Naive thymus-derived CD4-positive, alpha-beta T cell (primary cell): ENCODE measurements at places on chromosomes 7 and 10. TPM values are rescaled to one million over a fixed set of nuclear protein-coding genes. Genes with fewer than 3 reads are reported as not detected.

Gene ABCA13
- total RNA-seq: not detected in 2 replicates

GRCh38 chr10:21757185-21757901 is 223.3 kb downstream of the MLLT10 start:
- DNase-seq: no peak

Gene TMEM178B
- 0.10 TPM for total RNA-seq

GRCh38 chr7:149009527-149009926 is 18.8 kb downstream of the PDIA4 start:
- no peak for DNase-seq

DNA sequence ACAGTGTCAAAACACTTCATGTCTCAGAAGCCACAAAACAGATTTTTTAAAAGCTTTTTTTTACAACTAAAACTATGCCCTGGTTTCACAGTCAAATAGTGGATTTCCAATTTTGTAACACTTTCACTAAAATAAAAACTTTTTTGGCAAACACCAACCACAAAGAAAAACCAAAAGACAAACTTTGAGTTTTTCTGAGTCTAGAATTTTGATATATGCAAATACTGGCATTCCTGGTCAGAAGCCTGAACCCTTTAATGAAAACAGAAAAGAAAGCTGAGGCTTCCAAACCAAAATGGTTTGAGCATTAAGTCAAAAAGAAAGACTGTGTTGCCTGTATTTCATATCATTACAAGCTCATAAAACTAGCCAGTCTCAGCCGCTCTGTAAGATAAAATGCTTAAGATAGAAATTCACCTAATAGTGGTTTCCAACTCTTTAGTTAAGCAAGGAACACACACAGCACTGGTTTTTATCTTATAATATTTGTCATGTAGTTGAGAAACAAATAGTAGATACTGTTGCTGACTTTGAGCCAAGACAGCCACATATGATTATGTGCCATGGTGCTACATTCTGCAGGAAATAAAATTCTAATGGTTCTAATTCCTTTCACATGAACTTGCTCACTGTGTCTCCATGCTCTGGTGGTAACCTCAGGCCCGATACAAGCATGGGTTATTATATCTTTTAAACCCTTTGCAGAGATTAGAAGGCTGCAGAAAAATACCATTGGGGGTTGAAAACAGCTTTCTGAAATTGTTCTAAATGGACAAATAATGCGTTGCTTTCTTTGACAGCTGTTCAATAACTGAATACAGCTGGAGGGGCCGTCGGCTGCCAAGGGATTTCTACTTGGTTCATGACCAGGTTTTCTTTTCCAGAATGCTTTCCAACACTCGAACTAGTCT is 49.4 kb downstream of the FAM171A1 start:
- DNase-seq: no peak

Gene AUTS2
- 4.2 and 5.3 TPM in 2 replicates for total RNA-seq

Gene PRLHR
- not detected for total RNA-seq

- no peak for DNase-seq
These were observed 41.8 kb downstream of the ZCCHC24 start for GRCh38 chr10:79403441-79404230.

GRCh38 chr7:124032369-124033094 is at the start of gene TMEM229A:
Gene TMEM229A, minus strand, starts transcription at chr7:124033067. Its CDS starts 64 bp downstream, at chr7:124033003.
- DNase-seq: no peak

DNA sequence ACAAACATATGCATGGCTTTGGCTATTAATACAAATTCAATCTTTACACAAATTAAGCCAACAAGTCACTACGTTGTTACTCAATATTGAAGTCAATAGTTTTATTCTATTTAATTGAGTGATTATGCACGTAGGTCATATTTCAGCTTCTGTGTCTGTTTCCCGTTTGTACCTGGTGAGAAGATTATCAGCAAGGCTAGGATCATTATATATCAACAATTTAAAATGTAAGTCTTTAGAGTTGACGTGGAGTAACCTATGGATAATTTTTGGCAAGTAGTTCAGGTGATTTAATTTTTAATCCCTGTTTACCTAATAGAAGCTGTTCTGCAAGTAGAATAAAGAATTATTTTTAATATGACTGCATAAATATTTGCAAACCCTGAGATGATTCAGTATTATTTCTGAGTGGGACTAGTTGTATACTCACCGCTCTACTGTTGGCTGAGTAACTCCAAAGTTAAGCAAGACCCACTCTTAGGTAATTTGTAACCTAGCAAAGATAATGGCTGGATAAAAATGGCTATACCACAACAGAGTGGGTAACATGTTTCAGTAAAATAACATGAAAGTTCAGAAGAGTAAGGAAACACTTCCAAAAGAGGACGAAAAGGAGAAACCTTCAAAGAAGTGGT is 161.0 kb downstream of the HGF start:
- DNase-seq: no peak

Gene GRB10
- total RNA-seq: 2.7 and 3.4 TPM in 2 replicates

- DNase-seq: no peak
These were observed 26.5 kb upstream of the HIBADH start for GRCh38 chr7:27689150-27689549.

Gene ANKRD61
- total RNA-seq: not detected

GRCh38 chr10:11742779-11743298 is 657 bp downstream of the ECHDC3 start:
- DNase-seq: no peak

Gene SPDYE9
- total RNA-seq: not detected

DNA sequence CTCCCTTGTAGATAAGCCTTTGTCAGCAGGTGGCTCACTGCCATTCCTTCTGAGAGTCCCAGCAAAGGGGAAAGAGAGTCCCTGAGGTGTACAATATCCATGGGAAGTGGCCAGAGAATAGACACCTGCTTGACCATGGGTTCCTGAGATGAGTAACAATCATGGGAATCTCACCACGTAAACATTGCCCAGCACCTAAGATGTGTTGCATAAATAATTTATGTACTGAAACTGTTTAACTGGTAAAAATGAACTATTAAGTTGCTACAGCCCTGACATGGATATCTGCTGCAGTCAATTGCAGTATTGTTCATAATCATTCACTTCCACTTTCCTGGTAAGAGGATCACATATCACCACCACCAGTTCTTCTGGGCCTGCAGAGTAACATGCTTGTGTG is 123.8 kb upstream of the INHBA start:
- no peak for DNase-seq

Gene POLR2J2
- total RNA-seq: 40.1 TPM
